ENCODE measurements at places on chromosomes 12 and 14.

DNA sequence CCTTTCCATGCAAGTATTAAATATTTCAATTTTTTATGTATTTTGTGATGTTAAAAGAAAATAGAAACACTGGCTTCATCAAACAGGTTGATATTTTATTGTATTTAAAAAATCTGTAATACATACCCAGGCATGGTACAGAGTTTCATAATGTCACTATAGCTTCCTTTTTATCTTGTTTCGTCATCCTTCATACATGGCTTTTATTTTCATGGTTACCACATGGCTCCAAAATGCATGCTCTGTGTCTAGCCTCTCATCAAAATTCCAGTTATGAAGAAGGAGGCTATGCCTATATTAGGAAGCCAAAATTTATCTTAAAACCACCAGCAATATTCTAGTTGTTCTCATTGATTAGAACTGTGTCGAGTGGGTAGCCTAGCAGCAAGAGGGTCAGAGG is 464.8 kb downstream of the BTG1 start:
- DNase-seq: no peak

GRCh38 chr12:76441016-76441415 is 92.8 kb upstream of the BBS10 start:
- no peak for DNase-seq

GRCh38 chr12:84502180-84502860 is 410.3 kb downstream of the SLC6A15 start:
- DNase-seq: no peak

DNA sequence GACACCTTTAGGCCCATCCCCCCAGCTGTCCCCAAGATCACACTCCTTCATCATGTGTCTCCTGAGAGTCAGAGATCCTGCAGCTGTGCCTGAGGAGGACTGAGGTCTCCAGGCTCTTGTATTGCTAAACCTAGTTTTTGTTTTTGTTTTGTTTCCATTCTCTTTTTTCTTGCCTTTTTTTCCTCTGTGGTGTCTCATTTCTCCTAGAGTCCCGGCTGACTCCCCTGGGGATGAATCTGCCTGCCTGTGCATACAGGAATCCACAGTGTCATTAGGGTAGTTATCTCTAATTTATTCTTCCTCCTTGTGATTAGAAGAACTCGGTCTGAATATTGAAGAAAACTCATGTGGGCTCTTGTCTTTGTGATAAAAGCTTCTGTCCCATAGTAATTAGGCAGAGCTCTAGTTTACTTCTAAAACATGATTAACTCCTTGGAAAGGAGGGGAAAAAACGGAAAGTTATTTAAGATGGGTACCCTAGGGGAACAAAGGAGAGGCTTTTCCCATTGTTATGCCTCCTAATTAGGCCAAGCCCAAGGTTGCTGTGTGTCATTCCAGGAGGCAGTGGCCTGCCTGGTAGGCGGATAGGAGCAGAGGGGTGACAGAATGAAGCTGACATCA is 343.2 kb downstream of the ZFP36L1 start:
- no peak for DNase-seq

DNA sequence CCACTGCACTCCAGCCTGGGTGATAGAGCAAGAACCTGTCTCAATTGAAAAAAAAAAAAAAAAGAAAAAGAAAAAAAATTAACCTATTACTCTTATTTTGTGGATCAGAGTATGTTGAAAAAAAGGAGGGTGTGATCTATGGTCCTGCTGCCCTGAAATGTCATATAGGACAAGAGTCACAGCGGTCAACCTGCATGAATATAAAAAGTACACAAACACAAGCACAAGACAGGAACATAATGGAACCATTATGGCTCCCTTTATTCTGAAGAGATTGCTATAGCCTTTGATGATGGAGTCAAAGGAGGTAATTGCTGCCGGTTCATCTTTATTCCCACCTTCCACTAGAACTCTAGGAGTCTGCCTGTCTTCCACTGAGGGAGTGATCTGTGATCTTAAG is 96.9 kb downstream of the NTN4 start:
- no peak for DNase-seq

DNA sequence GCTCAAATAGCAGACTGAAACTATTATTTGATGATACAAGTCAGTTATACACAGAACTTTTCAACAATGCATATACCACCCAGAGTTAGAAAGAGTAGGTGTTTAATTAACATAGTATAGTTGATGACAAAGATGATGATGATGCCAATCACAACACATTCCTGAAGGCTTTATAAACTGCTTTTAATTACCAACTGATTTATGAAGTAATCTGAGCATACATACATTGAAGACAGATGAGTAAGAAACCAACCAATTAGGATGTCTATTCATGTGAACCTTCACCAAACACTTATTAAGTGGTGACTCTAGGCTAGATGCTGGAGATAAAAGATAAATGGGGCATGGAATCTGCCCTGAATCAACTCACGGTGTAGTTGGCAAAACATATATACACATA is 600.9 kb upstream of the FLRT2 start:
- DNase-seq: peak; percentile 3

DNA sequence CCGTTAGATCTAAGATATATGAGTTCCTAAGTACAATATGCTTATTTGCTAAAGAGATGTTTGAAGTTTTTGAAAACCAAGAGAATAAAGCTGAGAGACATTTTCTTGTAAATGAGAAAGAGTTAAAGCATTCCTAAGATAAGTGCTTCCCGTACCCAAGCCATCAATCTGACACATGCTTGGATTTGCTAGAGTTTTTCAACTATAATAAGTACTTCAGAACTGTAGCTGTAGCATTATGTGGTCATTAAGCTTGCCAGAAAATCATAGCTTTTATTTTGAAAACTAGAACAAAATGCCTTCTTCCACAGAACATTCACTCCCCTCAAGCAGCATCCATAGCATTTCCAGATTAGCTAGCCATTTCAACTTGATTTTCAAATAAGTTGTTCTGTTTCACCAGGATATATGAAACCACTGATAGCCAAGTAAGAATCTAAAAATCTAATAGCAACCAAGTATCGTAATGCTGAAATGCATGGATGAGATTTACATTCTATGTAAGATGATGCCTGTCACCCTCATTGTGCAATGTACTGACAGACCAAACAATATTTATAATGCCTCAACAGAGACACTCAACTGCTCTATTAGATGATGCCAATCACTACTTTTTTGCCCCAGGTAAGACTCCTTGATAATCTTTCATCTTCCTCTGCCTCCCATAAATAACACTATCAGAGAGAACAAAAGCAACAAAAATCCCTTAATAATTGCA is 8.0 kb downstream of the SNW1 start:
- no peak for DNase-seq

GRCh38 chr12:133106253-133106652 is 23.8 kb downstream of the ZNF891 start:
- no peak for DNase-seq

- no peak for DNase-seq
Observed at GRCh38 chr14:38958589-38958988, 144.4 kb downstream of the SEC23A start.

GRCh38 chr12:124416516-124417395 is 121.9 kb downstream of the RFLNA start:
- DNase-seq: no peak

GRCh38 chr14:91333650-91334039 is 84.0 kb downstream of the CCDC88C start:
- DNase-seq: no peak

GRCh38 chr14:51612449-51612848 is 39.3 kb upstream of the FRMD6 start:
- DNase-seq: no peak

GRCh38 chr12:112297188-112297587 is 85.0 kb downstream of the HECTD4 start:
- no peak for DNase-seq

- no peak for DNase-seq
Observed at GRCh38 chr12:49033611-49034285, 15.2 kb upstream of the PRKAG1 start.

DNA sequence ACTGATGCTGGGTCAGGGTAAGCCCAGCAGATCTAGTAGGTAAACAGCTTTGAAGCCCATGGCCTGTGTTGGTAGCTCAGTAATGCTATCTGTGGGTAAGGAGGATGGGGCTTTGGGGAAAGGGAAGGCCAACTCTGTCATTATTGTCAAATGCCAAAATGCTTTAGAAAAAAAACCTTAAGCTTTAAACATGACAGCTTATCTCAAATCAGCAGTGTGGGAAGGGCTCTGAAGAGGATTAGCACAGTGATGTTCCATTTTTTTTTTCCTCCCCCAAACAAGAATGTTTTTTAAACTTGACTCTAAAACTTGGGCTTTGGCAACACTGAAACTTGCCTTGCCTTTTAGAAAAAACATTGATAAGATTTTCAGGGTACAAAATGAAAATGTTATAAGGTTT is 11.7 kb downstream of the DAAM1 start:
- DNase-seq: no peak

DNA sequence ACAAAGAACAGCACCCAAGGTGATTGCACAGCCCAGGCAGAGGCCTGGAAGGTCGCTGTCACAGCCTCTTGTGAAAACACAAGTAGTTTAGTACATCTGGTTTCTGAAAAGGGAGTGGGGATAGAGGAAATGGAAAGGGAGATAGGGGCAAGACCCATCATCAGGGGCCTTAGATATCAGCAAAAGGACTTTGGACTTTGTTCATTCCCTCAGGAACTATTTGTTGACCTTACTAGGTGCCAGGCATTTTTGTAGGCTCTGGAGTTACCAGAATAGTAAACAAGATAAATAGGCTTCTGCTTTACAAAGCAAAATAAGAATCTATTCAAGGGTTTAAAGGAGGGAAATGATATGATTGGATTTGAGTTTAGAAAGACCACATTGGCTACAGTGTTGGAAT is 199.4 kb upstream of the CDKN3 start:
- no peak for DNase-seq

DNA sequence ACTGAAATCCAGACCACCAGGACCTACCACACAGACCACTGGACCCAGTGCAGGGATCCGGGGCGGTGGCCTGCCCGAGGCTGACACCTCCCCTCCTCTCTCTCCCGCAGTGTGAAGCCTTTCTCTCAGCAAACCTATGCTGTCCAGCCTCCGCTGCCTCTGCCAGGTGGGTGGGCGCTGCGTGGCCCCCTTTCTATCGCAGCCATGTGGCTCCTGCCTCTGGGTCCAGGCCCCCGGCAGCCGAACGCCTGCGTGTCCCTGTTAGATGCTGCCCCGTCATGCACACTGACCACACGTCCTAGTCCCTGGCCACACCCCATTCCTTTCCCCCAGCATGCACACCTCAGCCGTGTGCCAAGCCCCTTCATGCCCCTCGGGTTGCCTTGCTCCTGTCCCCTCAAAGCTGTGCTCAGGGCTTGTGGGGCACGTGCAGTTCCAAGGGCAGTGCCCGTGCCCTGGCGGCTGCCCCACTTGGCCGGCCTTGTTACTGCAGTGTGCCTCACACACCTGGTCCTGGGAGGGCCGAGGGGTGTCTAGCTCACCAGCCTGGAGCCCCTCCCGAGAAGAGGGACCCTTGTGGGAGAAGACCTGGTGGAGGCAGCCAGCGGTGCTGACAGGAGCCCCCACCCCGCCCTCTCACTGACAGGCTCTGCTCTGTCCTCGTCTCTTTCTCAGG is 58.0 kb upstream of the TSPAN9 start:
- DNase-seq: no peak

- no peak for DNase-seq
Observed at GRCh38 chr14:53947094-53947445, 9.6 kb downstream of the BMP4 start.

GRCh38 chr12:124759841-124760503 is 103.7 kb downstream of the SCARB1 start:
- DNase-seq: no peak

- no peak for DNase-seq
Observed at GRCh38 chr12:13183620-13184019, 12.9 kb upstream of the EMP1 start.

- DNase-seq: no peak
Observed at GRCh38 chr12:5965950-5966383, 20.9 kb upstream of the ANO2 start.

DNA sequence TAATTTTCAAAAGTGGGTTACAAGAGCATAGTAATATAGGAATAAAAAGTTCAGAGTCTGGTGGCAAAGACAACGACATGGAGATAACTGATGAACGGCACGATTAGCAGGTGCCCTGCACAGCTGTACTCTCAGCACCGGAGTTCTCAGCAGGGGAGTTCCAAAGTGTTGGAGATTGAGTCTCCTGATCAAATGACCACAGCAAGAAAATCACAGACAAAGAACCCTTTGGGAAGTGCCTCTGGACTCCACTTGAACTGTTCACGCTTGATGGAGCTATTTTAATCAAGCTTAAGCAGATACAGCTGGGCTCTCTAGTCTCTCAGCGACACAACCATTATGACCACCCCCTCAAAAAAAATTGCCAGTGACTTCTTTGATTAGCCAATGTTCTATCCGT is 153.1 kb downstream of the ALG10B start:
- DNase-seq: no peak

GRCh38 chr12:79765157-79765556 is 74.4 kb upstream of the PAWR start:
- no peak for DNase-seq

- no peak for DNase-seq
Observed at GRCh38 chr12:124842800-124843510, 20.7 kb downstream of the SCARB1 start.

- DNase-seq: no peak
Observed at GRCh38 chr12:88472248-88472647, 108.0 kb downstream of the KITLG start.

GRCh38 chr12:47414511-47414910 is 291.3 kb downstream of the RPAP3 start:
- no peak for DNase-seq

GRCh38 chr12:32159925-32160324 is 53.3 kb downstream of the BICD1 start:
- DNase-seq: no peak

- DNase-seq: no peak
Observed at GRCh38 chr12:104609445-104609844, 152.7 kb downstream of the CHST11 start.

- peak; percentile 26 for DNase-seq
Observed at GRCh38 chr14:104865631-104866441, 768 bp downstream of the CEP170B start.

DNA sequence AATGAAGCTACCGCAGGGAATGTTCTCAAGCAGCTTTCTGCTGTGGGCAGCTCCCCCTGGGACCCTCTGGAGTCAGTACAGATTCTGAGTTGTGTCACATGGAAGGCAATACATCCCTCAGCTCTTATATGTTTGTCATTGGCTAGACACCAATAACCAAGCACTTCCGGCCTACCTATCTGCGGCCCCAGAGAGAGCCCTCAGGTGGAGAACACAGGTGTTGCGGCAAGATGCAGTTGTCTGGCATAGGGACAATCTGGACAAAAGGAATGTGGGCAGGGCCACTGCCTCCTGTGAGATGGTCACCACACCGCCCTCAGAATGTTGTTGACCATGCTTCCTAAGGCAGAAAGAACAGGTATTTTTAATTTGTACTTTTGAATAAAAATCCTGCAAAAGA is 118.7 kb downstream of the BRMS1L start:
- no peak for DNase-seq

- no peak for DNase-seq
Observed at GRCh38 chr12:9244894-9245293, 36.7 kb upstream of the PZP start.

DNA sequence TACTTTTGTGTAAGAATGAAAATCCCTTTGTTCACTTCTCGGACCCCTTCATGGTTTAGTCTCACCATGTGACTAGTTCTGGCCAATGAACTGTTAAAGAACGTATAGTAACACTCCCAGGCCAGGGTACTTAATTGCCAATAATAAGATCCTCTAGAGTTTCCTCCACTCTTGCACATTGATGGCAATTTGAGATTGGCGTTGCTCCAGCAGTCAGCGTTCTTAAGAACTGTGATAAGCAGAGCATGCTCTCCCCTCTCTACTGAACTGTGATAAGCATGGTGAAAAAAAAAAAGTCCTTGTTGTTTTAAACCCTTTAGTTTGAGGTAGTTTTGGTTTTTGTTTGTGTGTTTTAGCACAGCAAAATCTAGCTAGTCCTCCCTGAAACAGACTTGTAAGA is 854.5 kb downstream of the SLC6A15 start:
- no peak for DNase-seq
